GM12891 (cell line): ENCODE measurements at places on chromosomes 3 and 15.
A peak's percentile ranks its signal among the peaks of the same experiment; 100 is the strongest.

- DNase-seq, result no peak
Observed at GRCh38 chr3:4245671-4246070, 57.5 kb upstream of the SETMAR start.

DNA sequence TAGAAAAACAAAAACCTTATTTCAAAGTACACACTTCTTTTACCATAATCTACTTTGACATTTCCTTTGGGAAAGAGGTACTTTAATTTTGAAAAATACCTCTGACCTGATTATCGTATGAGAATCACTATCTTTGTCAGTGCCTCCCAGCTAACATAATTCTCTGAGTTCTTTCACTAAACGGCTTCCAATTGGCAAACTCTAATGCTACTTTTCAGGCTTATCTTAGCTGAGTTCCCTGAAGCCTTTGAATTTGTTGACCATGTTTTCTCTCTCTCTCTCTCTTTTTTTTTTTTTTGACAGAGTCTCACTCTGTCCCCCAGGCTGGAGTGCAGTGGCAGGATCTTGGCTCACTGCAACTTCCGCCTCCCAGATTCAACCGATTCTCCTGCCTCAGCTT is 312.8 kb downstream of the ZPLD1 start:
- no peak for DNase-seq

GRCh38 chr3:186930641-186931531 is 560 bp downstream of the ST6GAL1 start:
- peak; percentile 58 for DNase-seq

GRCh38 chr15:79408041-79408440 is 24.1 kb upstream of the MINAR1 start:
- no peak for DNase-seq

- no peak for DNase-seq
Observed at GRCh38 chr3:182323898-182324297, 469.4 kb upstream of the ATP11B start.

- DNase-seq, result no peak
Observed at GRCh38 chr3:134874737-134875413, 79.8 kb downstream of the EPHB1 start.
